Testis (tissue), 5 donors: ENCODE measurements at places on chromosomes 5 and 9. TPM values are rescaled to one million over a fixed set of nuclear protein-coding genes. Genes with fewer than 3 reads are reported as not detected.

Gene SPATA31C1
- total RNA-seq = 5.9 TPM

Gene TICAM2
- total RNA-seq = not detected

Gene NTNG2
- 29.0 TPM for total RNA-seq

Gene TAF1L
- 4.8 TPM for total RNA-seq

Gene PAIP2
- total RNA-seq = 142 TPM

Gene SPINK7
- total RNA-seq = not detected

Gene TAF11L11
- not detected for total RNA-seq

Gene PCDHB14
- 8.0 TPM for total RNA-seq

Gene CA9
- total RNA-seq = 11.0 TPM

Gene TYRP1
- 0.68 TPM for total RNA-seq

Gene LAMC3
- 136 TPM for total RNA-seq

Gene SHISAL2B
- total RNA-seq = 0.74 TPM

Gene NAA35
- 41.4 TPM for total RNA-seq

Gene HAVCR1
- 1.1 TPM for total RNA-seq

Gene C9orf50
- total RNA-seq = 9.4 TPM

Gene STK32A
- total RNA-seq = 6.0 TPM

Gene KLHL9
- 19.3 TPM for total RNA-seq

Gene QRFP
- total RNA-seq = 0.24 TPM

Gene HK3
- total RNA-seq = 6.4 TPM

Gene IL13
- 25.0 TPM for total RNA-seq
